ENCODE measurements at places on chromosomes 6 and 20.

DNA sequence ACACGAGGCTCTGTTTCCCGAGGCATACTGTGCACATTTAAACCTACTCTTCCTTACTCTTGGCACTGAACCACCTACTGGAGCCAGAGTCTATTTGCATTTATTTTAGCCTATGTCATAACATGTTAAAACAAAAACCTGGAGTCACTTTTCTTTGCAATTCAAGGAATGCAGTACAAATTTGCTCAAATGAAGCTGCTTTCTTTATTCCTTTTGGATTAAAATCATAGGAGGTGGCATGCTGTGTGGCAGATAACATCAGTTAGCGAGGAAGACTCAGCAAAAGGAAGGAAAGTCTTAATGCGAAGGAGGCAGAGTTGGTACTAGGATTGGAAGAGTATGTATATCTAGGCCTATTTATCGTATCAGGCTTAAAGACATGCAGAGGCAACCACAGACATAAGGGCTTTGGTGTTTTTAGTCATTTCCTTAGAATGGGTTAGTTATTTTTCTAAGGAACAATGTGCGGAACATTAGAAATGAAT is 92.9 kb downstream of the SAMD3 start:
- no peak for DNase-seq

GRCh38 chr6:4592026-4592425 is 184.2 kb upstream of the CDYL start:
- no peak for DNase-seq

DNA sequence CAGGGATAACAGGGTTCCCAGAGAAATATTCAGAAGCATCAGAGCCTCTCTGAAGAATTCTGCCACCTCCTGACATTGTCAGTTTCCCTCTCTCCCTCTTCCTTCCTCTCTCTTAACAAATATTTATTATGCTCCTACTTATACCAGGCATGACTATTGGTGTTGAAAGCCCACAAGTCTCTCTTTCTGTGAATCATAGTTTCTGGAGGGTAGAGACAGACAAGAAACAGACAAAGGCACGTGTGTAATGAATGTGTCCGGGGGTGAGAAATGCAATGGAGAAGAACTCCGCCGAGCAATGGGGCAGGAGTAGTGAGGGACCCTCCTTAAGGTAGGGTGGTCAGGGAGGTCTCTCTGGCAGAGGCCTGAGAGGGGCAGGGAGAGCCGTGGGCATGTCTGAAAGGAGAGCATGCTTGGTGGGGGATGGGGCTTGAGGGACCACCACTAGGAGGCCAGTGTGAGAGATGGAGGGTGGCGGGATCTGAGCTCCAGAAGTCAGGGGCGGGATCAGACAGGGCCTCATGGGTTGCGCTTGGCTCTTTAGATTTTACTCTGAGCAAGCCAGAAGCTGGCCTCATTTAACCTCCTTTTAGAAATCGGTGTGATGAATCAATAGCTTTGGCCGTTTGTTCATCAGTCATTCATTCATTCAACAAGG is 57.3 kb downstream of the EYA2 start:
- DNase-seq = peak; percentile 76

DNA sequence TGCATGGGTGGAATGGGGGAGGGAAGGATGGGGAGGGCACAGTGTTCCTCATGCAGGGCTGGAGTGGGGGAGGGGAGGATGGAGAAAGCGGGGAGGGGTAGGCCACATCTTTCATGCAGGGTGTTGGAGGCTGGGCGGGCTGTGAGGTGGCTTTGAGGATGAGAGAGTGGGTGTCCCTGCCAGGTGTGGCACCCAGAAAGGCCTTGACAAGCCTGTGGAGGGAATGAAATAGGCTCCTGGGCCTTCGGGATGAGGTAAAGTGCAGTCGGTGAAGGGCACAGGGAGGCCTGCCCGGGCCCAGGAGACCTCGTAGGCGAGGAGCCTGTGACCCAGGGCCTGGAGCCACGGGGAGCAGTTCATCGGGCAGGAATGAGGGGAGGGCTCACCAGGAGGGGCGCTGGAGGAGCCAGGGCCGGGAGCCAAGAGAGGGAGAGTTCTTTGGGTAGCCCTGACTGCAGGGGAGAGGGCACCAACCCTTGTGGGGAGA is 7.6 kb downstream of the CEBPB start:
- DNase-seq = no peak

GRCh38 chr6:118635909-118636735 is 15.3 kb downstream of the CEP85L start:
- no peak for DNase-seq

GRCh38 chr6:162690158-162690557 is 37.4 kb downstream of the PRKN start:
- no peak for DNase-seq

GRCh38 chr6:25302151-25302550 is 23.0 kb downstream of the CARMIL1 start:
- no peak for DNase-seq

GRCh38 chr6:145866456-145867396 is 52.1 kb upstream of the FBXO30 start:
- DNase-seq = no peak

GRCh38 chr6:169961772-169962561 is 210.5 kb downstream of the ERMARD start:
- DNase-seq = peak; percentile 20

GRCh38 chr6:10000551-10000950 is 414.3 kb downstream of the TFAP2A start:
- peak; percentile 30 for DNase-seq

GRCh38 chr6:75230484-75231325 is 12.9 kb downstream of the COX7A2 start:
- DNase-seq = peak; percentile 81

DNA sequence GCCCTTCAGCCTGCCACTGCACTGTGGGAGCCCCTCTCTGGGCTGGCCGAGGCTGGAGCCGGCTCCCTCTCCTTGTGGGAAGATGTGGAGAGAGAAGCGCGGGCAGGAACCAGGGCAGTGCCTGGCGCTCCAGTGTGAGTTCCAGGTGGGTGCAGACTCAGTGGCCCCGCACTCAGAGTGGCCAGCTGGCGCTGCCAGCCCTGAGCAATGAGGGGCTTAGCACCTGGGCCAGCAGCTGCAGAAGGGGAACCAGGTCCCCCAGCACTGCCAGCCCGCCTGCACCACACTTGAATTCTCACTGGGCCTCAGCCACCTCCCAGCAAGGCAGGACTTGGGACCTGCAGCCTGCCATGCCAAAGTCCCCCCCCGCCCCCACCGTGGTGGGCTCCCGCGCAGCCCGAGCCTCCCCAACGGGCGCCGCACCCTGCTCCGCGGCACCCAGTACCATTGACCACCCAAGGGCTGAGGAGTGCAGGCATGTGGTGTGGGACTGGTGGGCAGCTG is 205.9 kb downstream of the CLVS2 start:
- no peak for DNase-seq

DNA sequence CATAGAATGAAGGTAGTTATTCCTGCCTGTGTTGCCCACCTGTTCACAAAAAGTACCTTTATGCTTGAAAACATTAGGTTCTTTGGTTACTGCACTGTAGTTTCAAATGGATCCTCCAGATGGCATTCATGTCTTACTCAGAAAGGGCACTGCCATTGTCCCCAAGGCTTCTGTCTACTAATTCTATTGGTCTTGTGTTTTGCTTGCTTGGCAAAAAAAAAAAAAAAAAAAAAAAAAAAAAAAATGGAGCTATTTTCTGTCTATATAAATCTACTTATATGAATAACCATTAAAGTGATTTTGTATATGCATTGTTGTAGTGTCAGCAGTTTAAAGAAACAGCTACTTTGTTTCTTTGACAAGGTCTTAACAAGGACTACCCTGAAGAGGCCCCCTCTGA is 12.7 kb upstream of the EFHC1 start:
- DNase-seq = peak; percentile 79

DNA sequence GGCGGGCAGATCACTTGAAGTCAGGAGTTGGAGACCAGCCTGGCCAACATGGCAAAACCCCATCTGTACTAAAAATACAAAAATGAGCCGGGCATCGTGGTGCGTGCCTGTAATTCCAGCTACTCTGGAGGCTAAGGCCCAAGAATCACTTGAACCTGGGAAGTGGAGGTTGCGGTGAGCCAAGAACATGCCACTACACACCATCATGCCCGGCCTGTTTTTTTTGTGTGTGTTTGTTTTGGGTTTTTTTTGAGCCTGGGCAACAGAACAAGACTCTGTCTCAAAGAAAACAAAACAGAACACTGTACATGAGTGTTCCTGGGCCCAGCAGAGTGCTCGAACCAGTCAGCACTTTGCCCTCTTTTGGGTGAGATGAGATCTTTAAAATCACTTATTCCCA is 159.1 kb downstream of the MTHFD1L start:
- no peak for DNase-seq

DNA sequence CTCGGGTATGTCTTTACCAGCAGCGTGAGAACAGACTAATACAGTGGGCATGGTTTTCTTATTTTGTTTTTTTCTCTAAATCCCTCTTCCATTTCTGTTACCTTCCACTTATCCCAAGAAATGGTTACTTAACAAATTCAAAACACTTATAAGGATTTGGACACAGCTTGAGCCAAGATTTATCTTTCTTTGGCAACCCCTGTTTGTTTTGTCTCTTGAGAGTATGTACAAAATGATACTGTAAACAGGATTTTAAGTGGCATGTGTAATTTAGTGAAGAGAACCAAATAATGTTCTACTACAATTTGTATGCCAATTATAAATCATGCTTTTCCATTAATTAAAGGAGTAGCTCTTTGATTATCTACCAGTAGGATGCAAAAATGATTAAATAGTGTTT is 51.4 kb downstream of the PPP1R14C start:
- no peak for DNase-seq

Data from GM23248 (cell line).